ENCODE measurements at places on chromosomes 6 and 20.

DNA sequence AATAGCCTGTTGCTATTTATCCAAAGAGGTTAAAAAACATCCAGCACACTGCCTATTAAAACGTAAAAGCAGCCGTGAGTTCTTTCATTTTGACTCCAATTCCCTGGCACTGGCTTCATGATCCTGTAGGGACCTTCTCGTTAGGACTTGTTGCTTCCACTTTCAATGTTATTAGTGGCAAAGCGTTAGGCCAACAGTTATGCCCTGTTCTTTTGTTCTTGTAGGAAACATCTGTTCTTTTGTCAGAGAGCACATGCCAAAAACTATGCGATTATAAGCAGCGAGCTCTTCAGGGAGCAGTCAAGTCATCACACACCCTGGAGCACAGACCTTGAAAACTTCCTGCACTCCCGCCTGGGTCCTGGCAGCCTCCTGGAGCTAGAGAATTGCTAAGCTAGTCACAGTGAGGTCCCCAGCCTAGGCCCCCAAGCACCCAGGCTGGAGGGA, 609.5 kb upstream of the ARID1B start:
- DNase-seq: no peak

DNA sequence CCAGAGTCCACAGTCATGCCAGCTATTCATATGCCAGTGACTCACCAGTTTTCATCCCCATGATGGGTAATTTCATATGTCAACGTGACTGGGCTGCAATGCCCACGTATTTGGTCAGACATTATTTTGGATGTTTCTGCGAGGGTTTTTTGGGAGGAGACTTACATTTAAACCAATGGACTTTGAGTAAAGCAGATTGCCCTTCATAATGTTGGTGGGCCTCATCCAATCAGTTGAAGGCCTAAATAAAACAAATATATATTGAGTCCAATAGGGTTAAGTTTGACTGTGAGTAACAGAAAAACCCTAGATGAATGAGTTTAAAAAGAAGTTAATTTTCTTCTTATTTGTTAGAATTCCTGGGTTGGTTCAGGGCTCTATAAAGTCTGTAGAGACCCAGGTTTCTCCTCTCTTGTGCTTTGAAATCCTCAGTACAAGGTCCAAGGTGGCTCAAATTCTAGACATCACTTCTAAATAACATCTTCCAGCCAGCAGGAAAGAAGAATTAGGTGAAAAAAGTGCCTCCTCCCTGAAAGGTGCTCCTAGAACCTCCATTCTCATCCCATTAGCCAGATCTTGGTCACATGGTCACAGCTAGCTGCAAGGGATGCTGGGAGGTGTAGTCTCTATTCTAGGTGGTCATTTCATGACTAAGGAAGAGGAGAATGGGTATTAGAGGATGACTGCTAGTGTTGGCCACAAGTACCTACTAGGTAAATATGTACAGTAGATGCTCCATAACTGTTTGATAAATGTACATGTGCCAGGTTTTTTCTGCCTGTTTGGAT, 16.7 kb upstream of the NEDD9 start:
- DNase-seq: no peak

- DNase-seq: no peak
Observed at GRCh38 chr6:35955071-35955470, 34.2 kb upstream of the SRPK1 start.

DNA sequence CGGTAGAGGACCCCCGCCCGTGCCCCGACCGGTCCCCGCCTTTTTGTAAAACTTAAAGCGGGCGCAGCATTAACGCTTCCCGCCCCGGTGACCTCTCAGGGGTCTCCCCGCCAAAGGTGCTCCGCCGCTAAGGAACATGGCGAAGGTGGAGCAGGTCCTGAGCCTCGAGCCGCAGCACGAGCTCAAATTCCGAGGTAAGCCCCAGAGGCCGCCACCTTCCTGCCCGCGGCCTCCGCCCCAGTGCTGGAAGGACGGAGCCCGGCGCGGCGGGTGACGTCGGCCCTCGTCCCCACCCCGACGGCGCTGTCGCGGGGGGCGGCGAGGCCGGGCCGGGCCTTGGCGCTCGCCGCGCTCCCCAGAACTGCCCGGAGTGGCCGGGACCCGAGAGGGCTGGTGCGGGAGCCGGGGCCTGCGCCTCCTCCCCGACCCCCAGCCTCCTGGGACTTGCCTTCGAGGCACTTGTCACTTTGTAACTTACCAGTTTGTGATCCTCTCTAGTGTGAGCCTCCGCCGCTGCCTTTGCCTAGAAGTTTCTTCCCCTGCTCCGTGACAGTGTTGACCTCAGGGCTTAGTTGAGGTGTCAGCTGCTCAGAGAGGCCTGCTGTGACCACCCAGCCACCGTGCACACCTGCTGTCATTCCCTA, 417 bp downstream of the VAPB start:
- peak; percentile 40 for DNase-seq

DNA sequence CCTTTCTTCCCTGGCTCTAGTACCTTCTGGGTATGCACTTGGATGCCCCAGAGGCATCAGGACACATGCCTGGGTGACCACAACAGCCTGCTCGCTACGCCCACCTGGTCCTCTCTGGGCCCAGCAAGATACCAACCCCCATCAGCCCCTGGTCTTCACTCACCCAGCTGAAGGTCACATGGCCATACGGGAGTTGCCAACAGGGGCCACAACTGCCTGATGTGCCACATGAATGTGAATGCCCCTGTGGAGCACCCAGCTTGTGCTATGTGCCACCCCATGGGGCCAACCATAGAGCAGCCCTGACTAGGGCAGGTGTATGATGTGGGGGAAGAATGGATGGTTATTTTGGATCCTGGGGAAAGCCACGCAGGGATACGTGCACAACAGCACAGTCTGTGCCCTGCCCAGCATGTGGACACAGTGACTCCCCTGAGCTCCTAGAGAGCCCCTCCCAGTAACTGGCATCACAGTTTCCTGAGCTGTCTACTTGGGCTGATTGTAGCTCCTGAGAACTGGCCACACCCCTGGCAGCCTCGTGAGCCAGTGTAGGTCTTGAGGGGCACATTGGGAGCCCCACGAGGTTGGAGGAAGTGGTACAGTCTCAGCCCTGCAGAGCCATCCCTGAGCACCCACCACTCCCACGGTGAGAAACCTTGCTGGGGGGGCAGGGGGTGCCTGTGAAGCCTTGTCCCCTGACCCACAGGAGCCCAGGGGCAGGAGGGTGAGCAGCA, 10.5 kb upstream of the PCMTD2 start:
- no peak for DNase-seq

DNA sequence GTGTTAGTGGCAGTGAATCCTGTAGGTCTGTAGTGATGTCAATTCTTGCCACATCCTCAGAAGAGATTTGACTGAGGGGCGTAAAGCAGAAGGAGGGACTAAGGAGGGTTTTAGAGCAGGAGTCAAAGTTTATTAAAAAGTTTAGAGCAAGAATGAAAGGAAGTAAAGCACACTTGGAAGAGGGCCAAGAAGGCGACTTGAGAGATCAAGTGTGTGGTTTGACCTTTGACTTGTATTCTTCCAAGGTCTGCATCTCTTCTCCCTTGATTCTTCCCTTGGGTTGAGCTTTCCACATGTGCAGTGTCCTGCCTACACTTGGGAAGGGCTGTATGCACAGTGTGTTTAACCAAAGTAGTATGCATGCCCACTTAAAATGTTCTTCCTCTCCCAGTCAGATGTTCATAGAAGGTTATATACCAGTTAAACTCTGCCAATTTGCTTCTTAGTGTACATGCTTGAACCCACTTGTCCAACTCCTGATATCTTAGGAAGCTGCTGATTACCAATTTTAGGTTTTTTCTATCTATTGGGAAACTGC, 627.6 kb downstream of the MMUT start:
- DNase-seq: peak; percentile 4

DNA sequence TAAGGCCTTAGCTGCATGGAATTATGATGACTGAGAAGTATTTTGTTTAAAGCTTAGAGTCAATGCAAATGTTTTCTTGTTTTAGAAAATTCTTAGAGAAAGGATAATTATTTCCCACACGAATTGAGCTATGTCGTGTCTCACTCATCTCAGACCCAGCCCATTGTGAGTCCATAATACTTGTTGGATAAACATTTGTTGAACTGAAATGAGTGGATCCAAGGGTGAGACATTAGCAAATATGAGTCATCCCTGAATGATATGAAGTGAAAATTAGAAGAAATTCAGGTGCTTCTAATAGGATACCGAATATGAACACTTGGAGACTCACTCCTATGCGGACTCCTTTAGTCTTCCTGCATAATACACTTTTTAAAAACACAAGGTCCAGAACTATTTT, 41.6 kb upstream of the ARMC2 start:
- DNase-seq: no peak

DNA sequence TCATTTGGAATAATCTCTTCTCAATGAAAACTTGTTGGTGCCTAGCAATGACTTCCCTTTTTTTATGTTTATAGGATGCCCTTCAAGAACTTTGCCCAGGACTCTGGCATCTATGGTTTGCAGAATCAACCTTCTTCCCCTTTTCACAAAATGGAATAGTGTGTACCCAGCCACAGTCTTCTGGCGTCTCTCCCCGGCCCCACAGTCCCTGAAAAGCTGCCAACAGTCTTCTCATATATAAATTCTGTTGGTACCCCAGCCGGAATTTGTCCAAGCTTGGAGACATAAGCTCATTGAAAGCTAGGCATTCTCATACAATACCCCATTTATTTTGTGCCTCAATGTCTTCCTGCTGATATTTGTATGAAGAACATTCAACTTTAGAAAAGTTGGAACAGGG, 26.4 kb upstream of the MCM3 start:
- peak; percentile 58 for DNase-seq

DNA sequence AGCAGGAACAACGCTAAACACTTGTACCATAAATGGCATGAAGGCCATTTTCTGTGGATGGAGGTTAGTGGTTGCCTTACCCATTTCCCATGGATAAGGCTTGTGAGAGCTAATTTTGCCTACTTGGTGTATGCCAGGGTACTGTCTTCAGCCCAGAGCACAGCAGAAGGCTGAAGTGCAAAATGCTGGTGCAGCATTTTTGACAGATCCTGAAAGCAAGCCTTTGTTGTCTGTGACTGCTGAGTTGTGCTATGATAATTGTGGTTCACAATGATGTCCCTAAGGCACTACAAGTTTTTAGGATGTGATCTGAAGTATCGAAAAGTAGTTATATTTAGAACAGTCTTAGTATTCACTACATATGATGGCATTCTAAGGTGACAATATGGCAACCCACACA, 14.7 kb upstream of the HMGN3 start:
- peak; percentile 29 for DNase-seq
